ENCODE measurements at places on chromosomes 16 and 17. TPM values are rescaled to one million over a fixed set of nuclear protein-coding genes. Genes with fewer than 3 reads are reported as not detected.
A peak's percentile ranks its signal among the peaks of the same experiment; 100 is the strongest.

- DNase-seq, result no peak
Observed at GRCh38 chr16:11339075-11339474, 6.2 kb upstream of the RMI2 start.

DNA sequence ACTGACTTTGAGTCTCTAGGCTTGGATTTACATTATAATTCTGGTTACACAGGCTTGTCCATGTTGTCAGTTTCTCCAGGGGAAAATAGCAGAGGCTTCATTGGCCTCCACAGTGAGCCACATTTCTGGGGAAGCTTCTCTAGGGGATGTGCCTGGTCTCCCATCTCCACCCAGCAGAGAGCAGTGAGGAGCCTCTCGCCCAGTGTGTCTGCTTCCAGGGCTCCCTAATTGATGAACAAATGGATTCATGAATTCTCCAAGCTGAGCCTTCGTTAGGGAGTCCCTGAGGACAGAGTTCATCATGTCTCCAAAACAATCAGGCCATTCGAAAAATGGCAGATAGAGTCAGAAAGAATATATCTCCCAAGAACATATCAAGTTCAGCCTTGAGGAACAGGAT is 162.4 kb upstream of the TOX3 start:
- no peak for DNase-seq

DNA sequence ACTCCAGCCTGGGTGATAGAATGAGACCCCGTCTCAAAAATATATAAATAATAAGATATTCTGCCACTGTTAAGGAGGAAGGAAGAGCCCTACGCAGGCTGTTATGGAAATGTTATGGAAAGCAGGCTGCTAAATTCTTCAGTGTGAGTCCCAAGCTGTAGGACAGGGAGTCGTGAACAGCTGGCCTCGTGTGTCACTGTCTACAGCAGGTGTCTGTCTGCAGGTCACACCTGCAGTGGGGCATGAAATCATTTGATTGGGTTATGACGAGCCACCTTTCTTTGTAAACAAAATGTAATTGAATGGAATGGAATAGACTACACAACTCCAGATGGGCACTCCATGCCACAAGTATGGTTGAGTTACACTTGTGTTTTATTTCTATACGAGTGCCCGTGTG is 15.6 kb upstream of the LITAF start:
- no peak for DNase-seq

PVALEF gene
- not detected for polyA plus RNA-seq

CACNG5 gene
- polyA plus RNA-seq, result not detected

DNA sequence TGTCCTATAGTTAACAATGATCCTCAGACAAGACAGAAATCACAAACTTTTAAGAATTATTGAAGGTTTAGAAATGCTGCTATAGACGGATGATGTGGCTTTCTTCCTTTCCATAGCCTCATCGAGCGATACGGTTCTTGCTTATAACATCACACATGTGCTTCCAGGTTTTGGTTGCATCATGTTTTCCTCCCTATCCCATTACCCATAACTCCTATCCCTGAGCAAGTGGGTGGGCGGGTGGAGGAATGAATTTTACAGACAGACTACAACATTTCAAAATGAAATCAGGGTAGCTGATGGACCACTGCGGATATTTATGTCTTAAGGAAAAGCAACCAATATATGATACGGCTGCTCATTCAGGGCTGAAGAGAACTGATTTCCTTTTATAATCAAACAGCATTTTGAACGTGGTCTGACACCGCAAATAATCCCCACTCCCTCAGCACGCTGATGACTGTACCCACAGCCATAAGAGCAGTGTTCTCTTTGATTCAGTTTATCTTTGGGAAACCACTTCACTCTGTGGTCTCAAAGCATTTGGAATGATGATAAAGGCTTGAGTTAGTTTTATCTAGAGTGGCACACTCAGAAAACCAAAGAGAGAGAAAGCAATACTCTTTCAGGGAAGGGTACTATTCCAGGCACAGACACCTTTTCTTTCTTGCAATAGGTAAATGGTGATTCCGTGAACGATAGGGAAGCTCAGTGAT is 4.6 kb upstream of the AKTIP start:
- DNase-seq, result no peak

DNA sequence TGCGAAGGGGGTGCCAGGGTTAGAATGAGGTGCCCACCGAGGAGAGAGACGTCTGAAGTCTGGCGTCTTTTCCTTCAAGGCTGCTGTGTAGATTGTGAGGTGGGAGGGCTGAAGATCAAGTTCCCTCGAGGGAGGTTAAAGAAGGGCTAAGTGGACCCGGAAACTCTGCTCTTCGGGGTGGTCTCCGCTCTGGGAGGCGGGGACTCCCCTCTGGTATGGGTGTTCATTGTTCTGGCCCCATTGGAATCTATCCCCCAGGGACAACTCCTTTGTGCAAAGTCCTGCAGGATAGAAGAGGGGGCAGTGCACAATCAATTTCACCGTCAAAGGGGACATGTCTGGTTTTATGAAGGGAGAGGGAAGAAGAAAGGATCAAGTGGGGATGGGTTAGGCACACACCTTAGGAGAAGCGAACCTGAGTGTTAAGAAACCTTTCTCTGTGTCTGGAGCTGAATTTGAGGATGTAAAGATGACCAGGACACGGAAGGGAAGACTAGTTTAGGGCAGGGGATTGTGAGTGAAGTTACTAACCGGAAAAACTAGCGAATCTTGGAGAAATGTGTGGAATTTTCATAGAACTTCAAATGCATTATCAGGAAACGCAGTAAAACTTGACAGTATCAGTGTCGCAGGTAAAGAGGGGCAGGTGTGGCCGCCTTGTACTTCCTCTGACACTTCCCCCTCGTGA is 809 bp upstream of the RAB34 start:
- no peak for DNase-seq

DNA sequence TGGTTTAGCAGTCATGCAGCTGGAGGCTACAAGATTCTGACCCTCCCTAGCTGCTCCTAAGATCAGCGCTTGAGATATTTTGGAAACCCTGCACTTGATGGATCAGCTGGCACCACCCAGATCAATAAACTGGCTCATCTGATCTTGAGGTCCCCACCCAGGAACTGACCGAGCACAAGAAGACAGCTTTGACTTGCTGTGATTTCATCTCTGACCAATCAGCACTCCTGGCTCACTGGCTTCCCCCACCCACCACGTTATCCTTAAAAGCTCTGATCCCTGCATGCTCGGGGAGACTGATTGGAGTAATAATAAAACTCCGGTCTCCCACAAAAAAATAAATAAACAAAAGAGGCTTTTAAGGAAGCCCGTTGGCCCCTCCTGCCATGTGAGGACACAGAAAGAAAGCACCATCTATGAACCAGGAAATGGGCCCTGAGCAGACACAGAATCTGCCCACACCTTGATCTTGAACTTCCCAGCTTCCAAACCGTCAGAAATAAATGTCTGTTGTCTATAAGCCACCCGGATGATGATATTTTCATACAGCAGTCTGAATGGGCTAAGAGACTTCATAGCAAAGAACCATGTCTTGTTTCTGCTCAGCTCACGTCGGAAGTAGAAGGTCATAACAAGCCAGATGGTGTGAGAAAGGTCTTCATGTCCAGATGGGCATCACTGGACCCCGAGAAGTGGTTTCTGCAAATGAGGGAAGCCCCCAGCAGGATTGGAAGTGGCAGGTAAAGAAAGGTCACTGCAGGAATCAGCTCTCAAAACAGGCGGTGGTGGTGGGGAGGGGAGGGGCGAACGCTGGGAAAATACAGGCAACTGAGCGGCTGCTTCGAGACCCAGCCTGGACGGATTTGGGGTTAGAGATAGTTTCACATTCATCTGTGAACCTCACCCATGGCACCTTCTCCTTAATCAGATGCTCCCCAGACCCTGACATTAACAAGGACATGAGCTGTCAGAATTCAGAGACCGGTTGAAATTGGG is 19.8 kb upstream of the RPH3AL start:
- DNase-seq, result no peak

GRCh38 chr17:39834017-39834416 is 30.1 kb downstream of the IKZF3 start:
- DNase-seq, result no peak

DNA sequence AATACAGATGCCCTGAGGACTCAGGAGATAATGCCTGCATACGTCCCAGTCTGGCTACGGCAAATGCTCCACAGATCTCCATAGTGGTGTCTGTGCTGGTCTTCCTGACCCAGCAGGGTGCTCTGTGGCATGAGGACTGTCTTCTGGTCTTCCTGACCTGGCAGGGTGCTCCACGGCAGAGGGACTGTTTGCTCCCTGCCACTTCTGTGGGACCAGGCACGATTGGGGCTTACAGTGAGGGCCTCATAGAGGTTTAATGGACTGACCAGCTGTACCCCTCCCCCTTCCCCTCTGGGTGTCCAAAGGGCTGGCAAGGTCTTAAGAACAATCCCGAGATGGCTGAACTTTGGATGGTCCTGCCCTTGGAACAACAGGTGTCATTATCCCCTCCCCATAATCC is 123.1 kb downstream of the C16orf78 start:
- DNase-seq, result no peak

GRCh38 chr17:78567991-78568390 is 9.2 kb downstream of the DNAH17 start:
- peak; percentile 20 for DNase-seq

GRCh38 chr16:85445064-85445778 is 167.9 kb upstream of the GSE1 start:
- peak; percentile 80 for DNase-seq

GRCh38 chr17:10754109-10754508 is 24.3 kb upstream of the TMEM220 start:
- DNase-seq, result peak; percentile 62
